A549 (cell line): ENCODE measurements at places on chromosomes 2 and 18.

GRCh38 chr2:208369091-208369490 lies 37.5 kb upstream of the PTH2R start:
- DNase-seq: no peak

DNA sequence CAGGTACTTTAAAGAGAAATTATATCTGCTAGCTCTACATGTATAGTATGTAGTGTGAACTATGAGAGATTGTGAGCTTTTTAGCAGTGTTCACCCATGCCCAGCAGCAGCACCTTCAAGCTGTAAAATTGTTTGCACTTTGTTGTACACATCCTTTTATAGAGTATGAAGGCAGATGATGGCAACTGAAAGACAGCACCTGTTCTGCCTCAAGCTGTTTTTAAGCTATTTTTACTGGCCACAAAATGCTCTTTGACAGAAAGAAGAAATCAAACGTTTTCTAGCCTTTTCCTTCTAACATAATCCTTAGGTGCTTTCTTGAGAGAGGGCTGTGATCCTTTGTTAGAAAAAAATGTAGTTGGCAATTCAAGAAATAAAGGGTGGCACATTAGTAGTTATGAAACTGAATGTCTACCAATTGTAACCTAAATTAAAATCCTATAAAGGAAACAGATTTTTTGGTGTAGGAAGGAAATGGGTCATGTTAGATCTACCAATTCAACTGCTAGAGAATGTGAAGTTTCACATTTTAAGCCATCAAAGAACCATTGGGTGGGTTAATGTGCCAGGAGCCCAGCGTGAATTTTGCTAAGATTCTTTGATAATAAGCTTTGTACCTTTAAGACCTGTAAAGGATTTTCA lies 59.5 kb downstream of the R3HDM1 start:
- DNase-seq: no peak

GRCh38 chr18:69490813-69491212 lies 90.1 kb downstream of the DOK6 start:
- no peak for DNase-seq

GRCh38 chr2:12547566-12548170 lies 169.1 kb upstream of the TRIB2 start:
- DNase-seq: no peak

DNA sequence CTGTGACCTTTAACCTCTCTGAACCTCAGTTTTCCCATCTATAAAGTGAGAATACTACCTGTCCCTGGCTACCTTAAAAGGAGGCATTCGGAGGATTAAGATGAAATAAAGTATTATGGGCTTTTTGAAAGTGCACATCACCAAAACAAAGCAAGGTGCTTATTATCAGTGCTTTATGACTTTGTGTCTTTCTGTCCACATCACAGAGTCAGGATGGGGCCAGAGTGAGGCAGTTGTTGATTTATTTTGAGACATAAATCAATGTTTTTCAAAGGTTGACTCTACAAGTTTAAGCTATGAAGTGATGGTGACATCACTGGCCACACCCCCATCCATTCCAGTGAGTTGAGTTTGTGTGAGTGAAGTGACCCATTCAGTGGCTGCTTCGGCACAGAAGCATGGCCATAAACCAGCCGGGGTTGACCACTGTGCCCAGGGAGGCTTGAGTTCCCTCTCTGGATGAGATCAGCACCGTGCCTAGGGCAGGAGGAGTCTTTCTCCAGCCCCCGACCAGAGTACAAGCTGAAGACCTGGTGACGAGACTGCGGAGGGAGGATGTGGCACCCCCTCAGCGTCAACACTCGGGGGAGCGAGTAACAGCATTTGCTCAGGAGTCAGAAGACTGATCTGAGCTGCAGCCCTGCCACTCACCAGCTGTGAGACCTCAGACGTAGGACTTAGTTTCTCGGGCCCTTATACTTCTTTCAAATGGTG lies 89.0 kb upstream of the PPP1CB start:
- DNase-seq: no peak

DNA sequence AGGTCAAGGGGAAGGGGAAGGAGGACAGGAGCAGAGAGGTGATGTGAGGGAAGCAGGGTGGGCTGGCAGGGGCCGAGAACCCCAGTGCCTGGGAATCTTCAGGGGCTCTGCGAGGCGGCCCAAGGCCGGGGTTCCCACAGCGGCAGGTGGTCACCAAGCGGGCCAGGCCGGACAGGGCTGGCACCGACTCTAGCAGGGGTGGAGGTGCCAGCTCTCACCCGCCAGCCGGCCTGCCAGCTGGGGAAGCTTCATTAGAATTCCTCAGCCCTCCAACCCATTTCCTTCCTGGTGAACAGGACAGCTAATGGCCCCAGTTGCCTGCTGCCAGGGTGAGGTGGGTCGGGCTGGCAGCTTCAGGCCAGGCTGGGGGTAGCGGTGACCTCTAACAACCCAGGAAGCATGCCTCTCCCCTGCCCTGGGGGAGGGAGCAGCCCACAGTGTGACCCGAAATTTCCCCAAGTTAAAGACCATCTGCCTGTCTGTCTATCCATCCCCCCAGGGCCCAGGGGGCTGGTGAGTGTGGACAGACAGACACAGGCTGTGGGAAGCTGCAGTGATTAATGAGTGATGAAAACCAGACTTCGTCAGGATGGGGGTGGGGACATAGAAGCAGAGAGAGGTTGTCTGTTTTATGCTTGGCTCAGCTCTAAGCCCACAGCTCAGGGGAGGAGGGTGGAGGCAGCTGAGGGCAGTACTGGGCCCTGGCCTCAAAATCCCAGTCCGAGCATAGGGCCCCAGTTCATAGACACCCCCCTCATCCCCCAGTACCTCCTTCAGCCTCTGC lies 144.1 kb downstream of the ZFP36L2 start:
- DNase-seq: peak; percentile 45

DNA sequence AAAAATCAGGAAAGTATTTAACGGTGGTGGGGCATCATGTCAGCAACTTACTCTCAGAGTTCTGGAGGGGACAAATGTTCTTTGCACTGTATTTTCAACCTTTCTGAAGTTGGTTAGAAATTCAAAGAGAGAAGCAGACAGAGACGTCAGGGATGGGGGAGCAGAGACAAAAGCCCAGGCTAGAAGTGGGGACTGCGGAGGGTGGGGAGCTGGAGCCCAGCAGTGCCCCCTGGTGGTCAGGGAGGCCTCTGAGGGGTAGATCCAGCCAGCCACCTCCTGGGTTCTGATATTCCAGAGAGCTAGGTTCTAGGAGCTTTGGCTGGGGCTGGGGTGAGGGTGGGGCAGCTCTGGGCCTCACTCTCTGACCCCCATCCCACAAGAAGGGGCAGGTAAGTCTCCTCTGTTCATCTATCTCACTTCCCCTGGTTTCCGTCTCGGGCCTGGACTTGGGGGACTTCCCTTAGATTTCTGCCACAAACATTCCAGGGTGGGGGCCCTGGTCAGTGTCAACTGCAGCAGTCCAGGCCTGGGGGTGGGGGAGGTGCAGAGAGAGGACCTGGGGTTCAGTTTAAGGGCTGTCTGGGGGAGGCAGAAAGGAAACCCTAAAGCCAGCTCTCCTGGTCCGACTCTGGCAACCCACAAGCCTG lies 8.9 kb downstream of the TNS1 start:
- peak; percentile 70 for DNase-seq

DNA sequence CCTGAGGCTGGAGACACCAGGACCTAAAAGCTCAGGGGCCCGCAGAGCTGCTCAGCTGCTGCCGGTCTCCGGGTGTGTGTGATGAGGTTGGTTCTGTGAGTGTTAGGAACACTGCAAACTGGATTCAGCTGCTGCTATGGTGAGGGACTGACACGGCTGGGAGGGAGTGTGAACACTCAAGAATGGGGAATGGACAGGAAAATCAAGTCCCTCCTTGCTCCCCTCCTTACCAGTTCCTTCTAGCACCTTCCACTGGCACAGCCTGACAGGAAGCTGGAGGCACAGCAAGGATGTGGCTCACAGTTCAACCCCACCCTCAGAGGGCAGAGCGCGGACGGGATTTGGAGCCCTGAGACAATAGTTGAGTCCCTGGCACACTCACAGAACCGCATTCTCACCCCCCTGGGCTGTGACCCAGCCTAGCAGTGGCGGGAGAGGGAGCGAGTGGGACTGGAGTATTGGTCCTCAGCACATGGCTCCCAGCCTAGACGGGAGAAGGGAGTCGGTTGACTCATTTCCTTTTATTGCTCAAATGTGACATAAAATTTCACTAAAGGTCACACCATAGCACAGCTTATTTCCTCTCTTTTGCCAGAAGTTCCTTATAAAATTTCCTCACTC lies 42.5 kb downstream of the LRRC30 start:
- no peak for DNase-seq

GRCh38 chr18:78721238-78721875 lies 258.3 kb upstream of the SALL3 start:
- DNase-seq: no peak

- no peak for DNase-seq
These were observed 148.7 kb downstream of the OSR1 start for GRCh38 chr2:19209575-19210341.

GRCh38 chr2:12623051-12623450 lies 93.7 kb upstream of the TRIB2 start:
- no peak for DNase-seq

GRCh38 chr2:95165030-95165370 lies 609 bp upstream of the ZNF2 start:
- DNase-seq: no peak

DNA sequence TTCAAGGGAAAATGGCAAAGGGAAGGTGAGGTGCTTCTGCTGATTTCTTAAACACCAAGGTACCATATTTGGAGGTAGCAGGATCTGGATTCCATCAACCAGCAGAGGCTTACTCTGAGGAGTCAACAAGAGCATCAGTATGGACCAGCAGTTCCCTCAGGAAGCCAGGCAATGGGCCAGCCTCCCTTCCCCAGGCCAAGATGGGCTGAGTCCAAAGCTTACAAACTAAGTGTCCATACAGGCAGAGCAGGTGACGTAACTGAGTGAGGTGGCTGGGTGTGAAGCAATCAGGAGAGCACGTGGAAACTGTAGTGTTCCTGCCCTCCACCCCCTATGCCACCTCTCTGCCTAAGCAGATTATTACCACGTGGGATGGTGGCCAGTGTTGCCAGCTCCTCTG lies 134.2 kb upstream of the HNRNPA3 start:
- DNase-seq: peak; percentile 11

GRCh38 chr2:162821176-162821575 lies 17.4 kb downstream of the KCNH7 start:
- no peak for DNase-seq
